ENCODE measurements at places on chromosomes 1 and 21.
A peak's percentile ranks its signal among the peaks of the same experiment; 100 is the strongest.

- no peak for DNase-seq
These were observed 2.0 kb upstream of the CAMTA1 start for GRCh38 chr1:6783221-6783620.

DNA sequence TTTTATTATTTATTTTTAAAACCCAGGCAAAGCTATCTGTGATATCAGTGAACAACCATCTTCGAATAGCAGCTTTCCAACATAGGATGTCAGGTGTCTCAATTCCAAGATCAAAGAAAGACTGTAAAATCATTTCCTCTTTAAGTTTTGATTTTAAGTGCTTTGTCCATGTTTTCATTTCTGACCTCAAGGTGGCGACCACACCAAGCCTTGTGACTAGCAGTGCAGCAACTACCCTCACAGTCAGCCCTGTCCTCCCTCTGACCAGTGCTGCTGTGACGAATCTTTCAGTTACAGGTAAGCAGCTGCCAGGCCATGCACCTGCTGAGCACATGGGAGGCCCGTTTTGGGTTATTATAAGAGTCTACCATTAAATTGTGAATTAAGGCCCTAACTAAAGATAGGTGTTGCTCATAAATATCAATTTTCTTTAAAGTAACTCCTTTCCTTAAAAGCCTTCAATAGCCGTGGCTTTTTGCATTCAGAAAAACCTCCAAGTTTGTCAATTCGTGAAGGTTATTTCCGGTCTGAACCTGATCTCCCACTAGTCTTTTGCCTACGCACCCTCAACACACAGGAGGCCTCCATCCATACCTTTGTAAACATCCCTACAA is 117.0 kb downstream of the CD247 start:
- peak; percentile 23 for DNase-seq

- no peak for DNase-seq
These were observed 634.0 kb downstream of the SMYD3 start for GRCh38 chr1:245873068-245873467.

DNA sequence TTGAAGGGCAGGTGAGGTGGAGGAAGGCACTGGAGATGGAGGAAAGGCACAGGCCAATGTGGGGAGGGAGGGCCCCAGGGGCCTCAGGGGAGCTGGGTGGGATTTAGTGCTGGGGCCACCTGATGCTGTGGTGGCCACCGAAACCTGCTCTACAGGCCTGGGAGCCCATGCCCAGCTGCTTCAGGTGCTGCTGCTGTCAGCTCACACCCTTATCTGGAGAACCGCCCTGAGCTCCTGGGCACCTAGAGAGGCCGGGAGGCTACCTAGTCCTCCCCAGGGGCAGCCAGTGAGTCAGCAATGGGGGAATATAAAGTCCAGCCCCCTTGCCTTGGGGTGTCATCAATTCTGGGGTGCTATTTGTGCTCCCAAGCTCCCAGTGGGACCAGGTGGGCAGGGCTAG is 12.2 kb downstream of the FAM131C start:
- no peak for DNase-seq

DNA sequence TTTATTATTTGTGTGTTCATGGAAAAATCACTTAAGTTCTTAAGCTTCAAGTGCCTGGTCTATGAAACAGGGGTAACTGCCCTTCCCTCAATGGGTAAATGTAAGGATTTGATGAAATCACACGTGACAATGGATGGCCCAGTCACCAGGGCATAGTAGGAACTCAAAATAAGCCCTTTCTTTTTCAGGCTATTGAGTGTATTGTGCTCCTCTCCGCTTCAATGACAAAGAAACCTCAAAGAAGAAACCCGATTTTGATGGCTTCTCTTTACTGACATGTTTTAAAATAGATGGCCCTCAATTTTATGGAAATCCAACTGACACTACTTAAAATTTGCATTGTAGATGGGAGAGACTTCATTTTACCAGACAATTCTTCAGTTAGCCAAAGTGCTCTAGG is 543.5 kb downstream of the OMA1 start:
- no peak for DNase-seq

DNA sequence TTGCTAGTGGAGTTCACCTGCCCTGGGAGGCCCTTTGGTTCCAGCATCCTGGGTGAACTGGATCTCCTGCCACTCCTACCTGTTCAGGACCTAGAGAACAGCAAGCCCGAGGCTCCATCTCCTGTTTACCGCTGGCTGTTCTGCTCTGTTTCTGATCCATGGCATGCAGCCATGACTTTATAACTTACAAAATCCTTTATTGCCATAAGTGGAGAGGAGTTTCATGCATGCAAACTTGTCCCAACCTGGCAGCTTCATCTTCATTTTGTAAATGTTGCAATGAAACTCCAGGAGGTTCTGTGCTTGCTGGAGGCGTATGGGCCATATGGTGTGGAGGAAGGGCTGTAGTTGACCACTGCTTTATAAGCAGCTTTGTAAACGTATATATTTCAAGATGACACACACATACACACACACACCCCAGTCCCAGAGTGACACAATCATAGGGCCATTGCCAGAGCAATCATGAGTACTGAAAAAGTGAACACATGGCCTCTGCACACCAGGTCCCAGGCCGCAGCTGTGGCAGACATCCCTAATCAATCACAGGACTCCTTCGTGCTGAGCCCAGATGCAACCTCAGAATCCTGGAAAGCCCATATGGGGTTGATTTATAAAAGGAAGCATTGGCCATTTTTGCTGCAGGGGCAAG is 69.0 kb downstream of the UBIAD1 start:
- DNase-seq, result no peak

DNA sequence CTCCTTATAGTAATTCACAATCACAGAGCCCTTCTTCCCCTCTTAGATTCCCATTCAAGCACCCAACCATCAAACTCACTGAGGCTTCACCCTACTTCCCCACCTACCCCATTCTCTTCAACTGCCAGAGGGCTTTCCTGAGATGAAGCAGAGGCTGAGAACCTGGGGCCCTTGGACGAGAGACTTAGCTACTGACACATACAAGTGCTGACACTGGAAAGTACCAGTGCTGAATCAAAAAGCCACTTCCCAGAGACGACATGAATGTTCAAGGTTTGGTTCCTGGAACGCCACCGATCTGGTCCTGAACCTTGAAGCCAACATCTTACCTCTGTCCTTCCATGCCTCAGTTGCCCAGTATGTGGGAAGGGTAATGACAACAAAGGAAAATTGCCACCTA is 16.6 kb upstream of the RAP1A start:
- no peak for DNase-seq

- no peak for DNase-seq
These were observed 62.4 kb upstream of the TIAM1 start for GRCh38 chr21:31406510-31406909.

GRCh38 chr1:53681977-53682685 is 56.8 kb downstream of the GLIS1 start:
- no peak for DNase-seq

- DNase-seq, result no peak
These were observed 45.0 kb upstream of the RASAL2 start for GRCh38 chr1:178048883-178049282.

GRCh38 chr1:214587165-214587564 is 15.8 kb upstream of the CENPF start:
- DNase-seq, result no peak

GRCh38 chr1:2199042-2199810 is 4.7 kb upstream of the FAAP20 start:
- DNase-seq, result peak; percentile 88

DNA sequence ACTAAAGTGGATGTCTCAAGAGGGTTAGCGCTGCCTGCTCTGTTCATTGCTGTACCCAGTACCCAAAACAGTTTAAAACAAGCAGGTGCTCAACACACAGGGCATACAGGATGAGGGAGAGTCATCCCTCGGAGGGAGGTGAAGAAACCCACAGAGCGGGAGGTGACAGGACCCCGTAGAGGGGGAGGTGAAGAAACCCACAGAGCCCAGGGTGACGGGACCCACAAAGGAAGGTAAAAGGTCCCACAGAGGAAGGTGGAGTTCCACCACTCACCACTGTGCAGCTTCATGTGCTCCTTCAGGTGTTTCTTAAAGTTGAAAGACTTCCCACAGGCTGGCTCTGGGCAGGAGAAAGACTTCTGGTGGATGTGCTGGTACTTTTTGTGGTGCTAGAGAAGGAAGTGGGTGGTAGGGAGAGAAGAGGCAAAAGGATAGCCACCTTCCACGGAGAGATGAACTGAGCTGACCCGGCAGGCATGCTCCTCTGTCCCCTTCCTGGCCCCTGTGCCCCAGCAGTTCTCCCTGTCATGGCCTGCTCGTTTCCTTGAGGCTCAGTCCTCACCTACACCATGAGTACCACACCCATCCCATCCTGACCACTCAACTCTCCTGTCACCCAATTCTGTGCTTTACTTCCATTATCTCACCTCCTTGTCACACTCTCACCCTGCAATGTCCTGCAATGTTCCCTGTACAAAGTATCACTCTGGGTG is 5.1 kb downstream of the ZNF692 start:
- DNase-seq, result no peak

DNA sequence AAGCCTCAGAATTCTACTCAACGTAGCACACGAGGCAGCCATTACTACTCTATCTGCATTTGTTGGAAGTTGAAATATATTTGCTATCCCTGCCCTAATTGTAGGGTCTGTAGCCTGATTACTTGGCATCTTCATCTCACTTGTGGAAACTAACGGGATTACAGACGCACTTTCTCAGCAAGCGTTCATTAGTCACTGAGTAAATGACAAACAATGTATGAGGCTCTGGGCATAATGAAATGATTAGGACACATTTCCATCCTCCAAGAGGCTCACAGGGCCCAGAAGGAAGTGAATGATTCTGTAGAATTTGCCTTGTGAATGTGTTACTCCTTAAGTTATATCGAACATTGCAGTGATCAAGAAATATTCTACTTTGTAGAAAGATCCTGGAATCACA is 78.1 kb downstream of the KIF26B start:
- DNase-seq, result no peak

- DNase-seq, result no peak
These were observed 32.6 kb downstream of the TNFRSF8 start for GRCh38 chr1:12095452-12096263.

DNA sequence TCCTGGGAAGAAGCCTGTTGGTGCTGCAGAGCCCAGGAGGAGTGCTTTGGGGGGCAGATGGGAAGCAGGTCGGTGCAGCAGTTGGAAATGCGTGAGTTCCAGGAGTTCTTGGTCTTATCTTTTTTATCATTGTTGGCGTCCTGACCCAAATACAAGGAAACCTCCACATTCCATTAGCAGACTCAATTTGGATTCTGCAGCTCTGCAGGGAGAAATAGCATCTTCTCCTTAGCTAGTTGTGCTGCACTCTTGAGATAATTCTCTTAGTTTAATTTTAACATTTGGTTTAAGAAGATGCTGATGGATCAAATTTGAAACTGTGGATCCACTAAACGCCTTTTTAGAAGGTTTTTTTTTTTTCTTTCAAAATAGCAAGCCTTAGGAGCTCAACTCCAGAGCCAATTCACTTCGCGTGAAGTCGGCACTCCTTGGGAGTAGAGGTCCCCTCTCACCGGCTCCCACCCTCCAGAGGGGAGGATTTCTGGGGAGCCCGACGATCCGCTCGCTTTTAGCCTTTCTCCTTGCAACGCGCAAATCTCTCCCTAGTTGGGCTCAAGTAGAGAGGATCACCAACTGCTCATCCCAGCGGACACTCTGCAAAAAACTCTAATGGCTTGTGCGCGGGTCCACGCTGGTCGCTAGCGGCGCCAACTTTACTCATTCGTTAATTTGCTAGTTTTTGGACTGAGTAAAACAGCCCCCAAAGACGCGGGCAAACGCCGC is 1.3 kb downstream of the PLD5 start:
- DNase-seq, result no peak

DNA sequence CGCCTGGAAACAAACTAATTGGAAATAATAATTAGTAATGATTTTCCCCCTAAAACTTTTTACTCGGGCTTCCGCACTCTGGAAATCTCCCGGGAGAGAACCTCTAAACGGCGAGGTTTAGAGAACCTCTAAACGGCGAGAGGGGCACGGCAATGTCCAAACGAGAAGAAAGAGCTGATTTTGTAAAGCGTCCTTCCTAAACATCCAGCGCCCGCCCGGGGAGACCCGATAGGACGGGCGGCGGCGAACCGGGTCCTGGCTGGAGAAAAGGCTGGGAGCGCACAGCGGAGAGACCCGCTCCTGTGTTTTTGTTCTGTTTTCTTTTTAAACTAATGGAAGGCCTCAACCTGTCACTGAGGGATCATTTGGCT is 1.6 kb downstream of the PAX7 start:
- DNase-seq, result no peak

DNA sequence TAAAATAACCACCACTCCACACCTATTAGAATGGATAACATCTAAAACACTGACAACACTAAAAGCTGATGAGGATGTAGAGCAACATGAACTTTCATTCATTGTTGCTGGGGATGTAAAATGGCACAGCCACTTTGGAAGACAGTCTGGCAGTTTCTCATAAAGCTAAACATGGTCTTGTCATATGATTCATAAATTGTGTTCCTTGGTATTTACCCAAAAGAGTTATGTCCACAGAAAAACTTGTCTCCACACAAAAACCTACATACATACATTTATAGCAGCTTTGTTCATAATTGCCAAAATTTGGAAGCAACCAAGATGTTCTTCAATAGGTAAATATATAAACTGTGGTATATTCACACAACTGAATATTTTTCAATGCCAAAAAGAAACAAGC is 16.0 kb upstream of the XCL1 start:
- no peak for DNase-seq

GRCh38 chr21:34908419-34909055 is 140.6 kb downstream of the RUNX1 start:
- peak; percentile 72 for DNase-seq

- DNase-seq, result no peak
These were observed 68.4 kb upstream of the EDEM3 start for GRCh38 chr1:184823080-184823479.

- DNase-seq, result no peak
These were observed 15.7 kb upstream of the EDEM3 start for GRCh38 chr1:184770181-184770979.

- no peak for DNase-seq
These were observed 42.4 kb downstream of the ABL2 start for GRCh38 chr1:179187043-179187442.
